ENCODE measurements at places on chromosomes 4 and X. TPM values are rescaled to one million over a fixed set of nuclear protein-coding genes. Genes with fewer than 3 reads are reported as not detected.

The PRRG1 gene
- 9.2 TPM for total RNA-seq

GRCh38 chrX:14825851-14826250 lies 47.0 kb downstream of the FANCB start:
- DNase-seq = peak; percentile 24

DNA sequence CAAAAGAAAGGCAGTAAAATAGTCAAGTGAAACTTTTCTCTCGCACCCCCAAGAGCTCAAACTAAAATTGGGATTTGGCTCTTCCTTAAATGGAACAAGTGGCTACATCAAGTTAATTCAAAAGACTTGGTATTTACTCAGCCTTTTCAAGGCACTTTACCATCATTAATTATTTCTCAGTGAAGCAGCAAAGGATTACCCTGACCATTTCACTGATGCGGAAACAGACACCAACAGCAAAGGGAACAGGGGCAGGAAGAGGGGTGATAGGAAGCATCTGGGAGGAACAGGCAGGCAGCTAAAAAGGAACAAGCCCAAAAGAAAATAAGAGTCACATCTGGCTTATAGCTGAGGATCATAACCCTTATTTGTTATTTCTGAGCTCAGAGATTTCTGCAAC lies 2.7 kb downstream of the SCML2 start:
- no peak for DNase-seq

- peak; percentile 40 for DNase-seq
Measured at GRCh38 chr4:176320976-176321361, 1.2 kb downstream of the SPCS3 start.

- DNase-seq = no peak
Measured at GRCh38 chr4:96753216-96753615, 913.3 kb downstream of the PDHA2 start.

The NSDHL gene
- total RNA-seq = 11.2 TPM

GRCh38 chr4:112290341-112290740 lies 4.6 kb upstream of the TIFA start:
- DNase-seq = no peak

DNA sequence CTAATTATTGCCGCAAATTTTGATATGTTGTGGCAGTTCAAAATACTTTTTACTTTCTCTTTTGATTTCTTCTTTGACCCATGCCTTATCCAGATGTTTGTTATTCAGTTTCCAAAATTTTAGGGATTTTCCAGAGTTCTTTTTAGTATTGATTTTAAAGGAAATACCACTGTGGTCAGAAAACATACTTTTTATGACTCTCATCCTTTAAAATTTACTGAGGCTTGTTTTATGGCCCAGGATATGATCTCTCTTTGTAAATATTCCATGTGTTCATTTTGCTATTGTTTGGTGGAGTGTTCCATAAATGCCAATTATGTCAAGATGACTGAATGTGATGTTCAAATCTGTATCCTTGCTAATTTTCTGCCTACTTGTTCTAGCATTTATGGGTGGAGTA lies 272.3 kb upstream of the DIPK2B start:
- peak; percentile 66 for DNase-seq
